ENCODE measurements at places on chromosomes 6 and 20. TPM values are rescaled to one million over a fixed set of nuclear protein-coding genes. Genes with fewer than 3 reads are reported as not detected.

Gene PSMG4
- 142 TPM for total RNA-seq

Gene KIF3B
- total RNA-seq, result 24.8 TPM

Gene BPIFA1
- total RNA-seq, result not detected

Gene NHLRC1
- total RNA-seq, result 1.6 TPM

Gene TLDC2
- 0.89 TPM for total RNA-seq

Gene PSORS1C1
- 1.2 TPM for total RNA-seq

Gene PRR18
- 0.05 TPM for total RNA-seq

Gene GTF3C6
- 31.3 TPM for total RNA-seq

Gene ERVFRD-1
- total RNA-seq, result not detected

Gene COMMD7
- total RNA-seq, result 31.5 TPM

Gene TGIF2
- 12.9 TPM for total RNA-seq

Gene ARFGEF3
- 10.0 TPM for total RNA-seq

Gene SYCP2
- total RNA-seq, result 0.69 TPM
